Stimulated activated CD8-positive, alpha-beta memory T cell treated with anti-CD3 and anti-CD28 coated beads, Interleukin-7, amount 100 ng/mL, for 1 hour (primary cell): ENCODE measurements at places on chromosomes 2 and 18.

DNA sequence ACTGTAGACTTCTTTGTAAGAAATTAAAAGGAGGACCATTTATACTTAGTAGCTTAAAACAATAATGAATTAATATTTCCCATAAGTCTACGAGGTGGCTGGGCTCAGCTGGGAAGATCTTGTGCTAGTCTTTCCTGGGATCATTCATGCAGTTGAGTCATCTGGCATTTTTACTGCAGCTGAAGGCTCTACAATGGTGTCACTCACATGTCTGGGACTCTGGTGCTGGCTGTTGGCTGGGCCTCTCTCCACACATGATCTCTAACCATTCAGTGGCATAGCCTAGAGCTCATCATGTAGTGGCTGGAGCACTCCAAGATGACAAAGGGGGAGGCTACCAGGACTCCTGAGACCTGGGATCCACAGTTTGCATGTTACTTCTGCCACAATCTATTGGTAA is 35.5 kb downstream of the CLASP1 start:
- DNase-seq = no peak

DNA sequence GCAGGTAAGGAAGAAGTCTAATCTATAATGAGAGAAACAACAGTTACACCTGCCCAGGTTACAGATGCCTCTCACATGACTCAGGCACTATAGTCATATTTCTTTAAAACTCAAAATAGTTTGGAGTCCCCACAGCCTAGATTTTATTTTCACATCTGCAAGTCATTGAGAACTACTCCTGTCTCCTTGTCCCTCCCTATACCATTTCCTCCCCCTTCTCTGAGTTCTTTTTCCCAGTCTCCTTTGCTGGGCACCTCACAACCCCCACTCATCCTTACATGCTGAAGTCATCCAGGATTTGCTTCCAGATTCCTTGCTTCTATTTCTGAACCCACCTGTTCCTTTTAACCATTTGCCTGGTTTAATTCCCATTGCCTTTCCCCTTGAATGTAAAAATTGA is 73.1 kb upstream of the KCNE4 start:
- no peak for DNase-seq

DNA sequence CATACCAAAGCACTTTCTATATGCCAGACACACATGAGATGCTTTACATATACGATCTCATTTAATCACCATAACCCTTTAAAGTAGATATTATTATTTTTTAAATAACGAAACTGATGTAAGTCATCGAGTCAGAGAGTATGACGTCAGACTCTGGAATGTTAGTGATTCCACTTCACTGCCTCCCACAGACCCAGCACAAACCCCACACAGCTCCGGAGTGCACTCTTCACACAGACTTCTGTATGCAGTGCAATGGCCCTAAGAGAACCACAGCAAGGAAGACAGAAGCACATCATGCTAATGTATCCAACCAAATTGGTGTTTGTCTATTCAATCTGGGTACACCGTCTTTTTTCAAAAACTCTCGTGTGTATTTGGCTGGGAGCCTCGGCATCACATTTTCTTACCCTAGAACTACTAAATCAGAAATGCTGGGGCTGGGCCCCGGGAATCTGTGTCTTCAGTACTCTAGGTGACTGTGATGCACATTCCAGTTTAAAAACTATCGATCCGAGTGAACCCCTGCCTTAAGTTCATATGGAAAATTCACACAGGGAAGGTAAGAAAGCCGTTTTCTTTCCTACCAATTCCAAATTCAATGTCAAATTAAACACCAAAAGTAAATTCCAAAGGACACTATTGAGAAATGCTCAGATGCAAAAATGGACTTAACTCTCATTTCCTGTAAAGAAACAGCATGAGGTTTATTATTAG is 117.7 kb upstream of the ACVR1C start:
- DNase-seq = no peak

GRCh38 chr2:65313126-65313953 is 85.7 kb downstream of the ACTR2 start:
- no peak for DNase-seq

DNA sequence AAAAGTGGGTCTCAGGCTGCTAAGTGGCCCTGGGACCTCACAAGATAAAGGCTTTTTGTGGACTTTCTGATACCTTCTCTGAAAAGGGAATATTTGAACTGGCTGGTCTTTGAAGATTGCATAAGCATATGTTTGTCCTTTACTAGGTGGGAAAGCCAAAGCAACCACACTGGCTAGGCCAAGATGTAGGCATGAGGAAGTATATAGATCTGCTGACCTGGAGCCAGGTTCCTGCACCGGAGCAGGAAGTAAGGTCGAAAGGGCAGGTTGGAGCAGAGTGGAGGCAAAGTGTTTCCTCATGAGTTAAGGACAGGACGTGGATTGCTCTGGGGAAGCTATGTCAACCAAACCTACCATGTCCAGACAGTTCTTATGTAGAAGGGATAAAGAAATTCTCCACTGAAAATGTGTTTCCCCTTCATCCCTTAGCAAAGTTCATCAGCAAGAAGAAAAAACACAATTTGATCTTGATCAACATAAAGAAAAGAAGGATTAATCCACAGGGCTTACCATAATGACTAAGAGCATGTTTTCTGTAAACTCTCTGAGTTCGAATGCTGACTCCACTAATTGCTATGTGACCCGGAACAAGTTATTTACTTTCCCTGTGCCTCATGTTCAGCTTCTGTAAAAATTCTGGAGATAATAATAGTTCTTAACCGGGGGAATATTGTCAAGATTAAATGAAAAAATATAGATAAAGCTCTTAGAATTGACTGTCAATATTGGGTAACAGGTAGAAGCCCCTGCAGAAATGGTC is 156.1 kb upstream of the SRD5A2 start:
- no peak for DNase-seq

DNA sequence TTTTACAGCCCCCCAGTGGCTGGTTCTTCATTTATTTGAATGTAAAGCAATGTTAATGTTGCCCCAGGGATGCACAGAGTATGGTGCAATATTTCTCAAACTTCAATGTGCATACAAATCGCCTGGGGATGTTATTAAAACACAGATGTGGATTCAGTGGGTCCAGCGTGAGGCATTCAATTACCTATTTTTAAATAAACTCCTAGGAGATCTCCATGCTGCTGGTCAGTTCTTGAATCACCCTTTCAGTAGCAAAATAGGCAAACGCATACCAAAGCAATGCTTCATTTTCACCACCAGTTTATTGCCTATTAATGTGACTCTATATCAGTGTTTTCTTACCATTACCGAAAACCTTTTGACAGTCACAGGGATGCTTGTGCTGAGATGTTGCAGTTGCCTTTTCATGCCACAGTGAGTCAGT is 530.7 kb downstream of the CBLN2 start:
- DNase-seq = no peak

- no peak for DNase-seq
These were observed 1.6 kb downstream of the SPRED2 start for GRCh38 chr2:65430603-65431420.

- no peak for DNase-seq
These were observed 38.2 kb upstream of the CHRNA1 start for GRCh38 chr2:174802459-174802858.

DNA sequence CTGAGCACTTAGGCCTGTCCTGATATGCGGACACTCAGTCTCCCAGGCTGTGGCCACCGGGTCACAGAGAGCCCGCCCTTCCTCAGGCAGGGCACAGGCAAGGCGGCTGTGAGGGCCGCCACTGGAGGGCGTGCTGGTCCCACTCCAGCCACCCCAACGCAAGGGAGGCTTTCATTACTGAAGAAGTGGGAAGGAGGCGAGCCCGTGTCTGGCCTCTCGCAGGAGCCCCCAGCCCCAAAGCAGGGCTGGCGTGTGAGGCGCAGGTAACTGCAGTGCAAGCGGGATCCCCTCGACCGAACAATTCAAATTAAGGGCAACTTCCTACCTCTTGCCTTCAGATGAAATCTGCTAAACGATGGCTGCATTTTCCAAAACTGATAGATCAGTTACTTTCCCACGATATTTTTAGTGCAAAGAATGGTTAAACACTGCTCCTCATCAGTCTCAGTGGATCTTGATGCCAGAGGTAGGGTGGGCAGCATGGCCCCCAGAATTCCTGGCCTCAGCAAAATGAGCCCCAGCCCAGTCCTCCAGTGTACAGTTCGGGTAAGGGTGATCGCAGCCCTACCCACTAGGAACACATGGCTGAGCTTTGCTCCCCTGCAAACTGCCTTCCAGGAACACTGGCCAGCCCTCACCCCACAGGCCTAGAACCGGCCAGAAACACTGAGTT is 97.2 kb downstream of the SEPTIN10 start:
- no peak for DNase-seq

DNA sequence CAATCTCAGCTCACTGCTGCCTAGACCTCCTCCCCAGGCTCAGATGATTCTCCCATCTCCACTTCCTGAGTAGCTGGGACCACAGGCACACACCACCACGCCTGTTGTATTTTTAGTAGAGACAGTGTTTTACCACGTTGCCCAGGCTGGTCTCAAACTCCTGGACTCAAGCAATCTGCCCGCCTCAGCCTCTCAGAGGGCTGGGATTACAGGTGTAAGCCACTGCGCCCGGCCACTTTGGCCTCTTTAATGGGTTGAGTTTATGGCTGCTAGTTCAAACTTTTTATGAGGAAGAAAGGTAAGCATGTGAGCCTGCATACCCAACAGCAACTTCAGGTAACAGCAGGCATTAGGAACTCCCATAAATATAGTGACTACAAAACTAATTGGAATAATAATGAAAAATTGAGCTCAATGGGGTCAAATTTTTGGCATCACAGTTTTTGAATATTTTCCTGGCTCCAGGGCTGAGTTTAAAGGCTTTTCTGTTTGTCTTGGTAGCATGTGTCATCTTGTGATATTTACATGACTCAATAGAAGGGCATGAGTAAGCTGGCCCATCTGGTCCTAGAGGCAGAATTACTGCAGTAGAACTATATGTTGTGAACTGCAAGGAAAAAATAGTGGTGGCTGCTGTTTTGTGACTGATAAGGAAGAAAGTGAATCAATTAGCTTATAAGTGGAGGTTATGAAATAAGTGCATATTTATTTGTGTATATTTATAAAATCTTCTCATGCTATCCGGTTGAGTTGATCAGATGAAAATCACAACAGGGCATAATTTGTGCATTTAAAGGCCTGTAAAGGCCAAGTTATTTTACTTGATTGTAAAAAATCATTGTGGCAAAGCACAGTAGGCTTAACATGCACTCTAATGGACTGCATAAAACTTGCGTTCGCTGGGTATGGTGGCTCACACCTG is 24.8 kb downstream of the GALM start:
- no peak for DNase-seq

GRCh38 chr2:32702303-32703064 is 74.6 kb downstream of the TTC27 start:
- no peak for DNase-seq

GRCh38 chr18:57084331-57085271 is 62.3 kb upstream of the BOD1L2 start:
- no peak for DNase-seq

DNA sequence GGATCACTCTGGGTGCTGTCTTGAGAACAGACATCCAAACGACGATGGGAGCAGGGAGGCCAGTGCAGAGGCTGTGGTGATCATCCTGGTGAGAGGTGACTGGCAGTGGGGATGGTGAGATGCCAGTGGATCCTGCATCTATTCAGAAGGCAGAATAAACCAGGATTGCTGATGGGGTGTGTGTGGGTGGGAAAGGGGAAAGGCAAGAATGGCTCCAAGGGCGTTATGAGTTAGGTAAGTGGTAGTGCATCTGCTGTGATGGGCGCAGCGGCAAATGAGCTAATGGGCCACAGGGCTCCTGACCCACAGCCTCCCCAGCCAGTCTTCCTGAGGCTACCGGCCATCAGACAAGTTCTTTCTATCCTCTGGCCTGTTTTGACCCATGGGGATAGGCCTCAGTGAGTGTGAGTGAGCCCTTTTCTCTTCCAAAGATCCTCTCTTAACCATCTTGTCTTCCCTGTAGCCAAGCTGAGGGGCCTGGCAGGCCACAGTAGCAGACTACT is 29.6 kb downstream of the SERTAD2 start:
- no peak for DNase-seq

DNA sequence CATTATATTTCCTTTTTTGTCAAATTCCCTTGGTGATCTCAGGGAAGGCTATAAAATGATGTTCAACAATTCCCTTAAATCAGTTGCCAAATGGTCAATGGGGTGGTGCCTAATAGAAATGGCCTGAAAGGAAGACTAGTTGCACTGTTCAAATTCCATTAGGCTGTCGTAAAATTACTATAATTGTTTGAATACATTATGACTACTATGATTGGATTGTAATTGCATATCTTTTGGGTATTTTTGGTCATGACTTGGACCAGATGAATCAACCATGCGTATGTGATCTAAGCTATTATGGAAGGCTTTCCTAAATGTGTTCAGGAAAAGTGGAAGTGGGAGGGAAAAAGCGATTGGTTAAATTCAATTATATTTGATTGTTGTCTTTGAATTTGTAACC is 41.3 kb upstream of the KCNE4 start:
- DNase-seq = no peak

DNA sequence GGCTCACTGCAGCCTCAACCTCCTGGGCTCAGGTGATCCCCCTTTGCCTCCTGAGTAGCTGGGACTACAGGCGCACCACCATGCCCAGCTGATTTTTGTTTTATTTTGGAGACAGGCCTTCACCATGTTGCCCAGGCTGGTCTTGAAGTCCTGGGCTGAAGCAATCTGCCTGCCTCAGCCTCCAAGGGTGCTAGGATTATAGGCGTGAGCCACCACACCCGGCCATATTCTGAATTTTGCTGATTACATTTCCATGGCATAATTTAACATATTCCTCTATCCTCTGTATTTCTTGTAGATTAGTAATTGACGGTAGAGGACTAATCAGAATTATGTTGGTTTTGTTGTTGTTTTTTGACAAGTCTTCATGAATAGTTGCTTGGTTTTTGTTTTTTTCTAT is 50.6 kb downstream of the MEX3C start:
- DNase-seq = no peak

GRCh38 chr18:12369211-12369610 is 7.8 kb downstream of the AFG3L2 start:
- DNase-seq = no peak

- no peak for DNase-seq
These were observed 90.2 kb downstream of the AGAP1 start for GRCh38 chr2:235583925-235584637.

DNA sequence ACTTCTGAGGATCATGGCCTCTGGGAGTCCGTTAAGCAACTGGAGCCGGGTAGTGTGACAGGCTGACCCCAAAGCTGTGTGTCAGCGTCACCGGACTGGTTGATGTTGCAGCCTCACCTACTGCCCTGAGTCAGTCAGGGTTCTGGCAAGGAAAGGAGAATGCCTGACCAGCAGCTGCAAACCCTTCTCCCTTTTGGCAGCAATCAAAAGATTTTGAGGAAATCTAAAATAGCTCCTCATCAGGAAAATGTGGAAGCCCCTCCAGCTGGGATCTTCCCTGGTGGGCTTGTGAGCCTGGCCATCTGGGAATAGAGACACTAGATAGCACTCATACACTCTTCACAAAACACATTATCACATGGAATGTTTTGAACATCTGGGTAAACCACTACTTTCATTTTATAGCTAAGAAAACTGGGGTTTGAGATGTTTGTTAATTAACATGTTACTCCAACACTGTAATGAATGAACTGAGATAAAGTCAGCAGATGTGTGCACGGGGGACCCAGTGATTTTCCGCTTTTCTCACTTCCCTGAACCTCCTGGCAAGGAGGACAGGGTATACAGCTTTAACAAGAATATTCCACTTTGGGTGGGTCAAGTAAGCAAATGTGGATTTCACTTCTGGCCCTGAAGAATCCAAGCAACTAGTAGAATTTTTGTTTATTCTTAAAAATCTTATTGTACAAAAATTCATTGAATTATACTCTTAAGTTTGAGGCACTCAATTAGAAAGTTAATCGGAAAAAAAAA is 24.7 kb downstream of the CLUL1 start:
- DNase-seq = no peak

GRCh38 chr2:38178556-38179419 is 102.8 kb upstream of the CYP1B1 start:
- no peak for DNase-seq
